ENCODE measurements at places on chromosomes 13 and 19.
A peak's percentile ranks its signal among the peaks of the same experiment; 100 is the strongest.

DNA sequence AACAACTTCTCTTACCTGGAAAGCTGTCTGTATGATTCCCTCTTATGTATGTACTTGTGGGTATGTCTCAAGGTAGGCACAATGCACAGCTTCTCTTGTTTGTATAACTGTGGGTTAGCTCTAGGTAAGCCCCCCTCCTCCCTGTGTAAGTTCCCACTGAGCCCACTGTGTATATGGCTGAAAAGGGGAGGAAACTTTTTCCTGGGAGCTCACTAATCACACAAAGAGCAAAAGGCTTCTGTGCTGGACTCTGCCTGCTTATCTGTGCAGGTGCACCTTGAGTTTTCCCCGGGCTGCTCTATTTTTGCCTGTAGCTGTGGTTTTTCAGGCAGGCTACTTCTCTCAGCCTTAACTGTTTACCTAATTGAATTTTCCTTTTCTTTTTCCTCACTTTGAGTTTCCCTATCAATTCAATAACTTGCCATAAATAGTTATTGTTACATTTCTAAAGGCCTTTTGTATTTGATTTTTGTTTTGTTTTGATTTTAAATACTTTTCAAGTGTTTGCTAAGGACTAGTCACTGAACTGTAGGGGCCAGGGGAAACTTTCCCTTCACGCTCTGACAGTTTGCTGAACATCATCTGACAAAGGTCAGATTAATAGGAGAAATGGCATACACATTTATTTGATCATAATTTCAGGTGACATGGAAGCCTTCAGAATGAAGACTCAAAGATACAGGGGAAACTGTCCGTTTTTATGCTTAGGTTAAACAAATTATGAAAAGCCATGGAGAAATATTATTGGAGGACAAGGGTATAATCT, 423.5 kb upstream of the ATXN8OS start:
- peak; percentile 70 for DNase-seq

GRCh38 chr13:67740871-67741535, 510.9 kb upstream of the PCDH9 start:
- DNase-seq: no peak

DNA sequence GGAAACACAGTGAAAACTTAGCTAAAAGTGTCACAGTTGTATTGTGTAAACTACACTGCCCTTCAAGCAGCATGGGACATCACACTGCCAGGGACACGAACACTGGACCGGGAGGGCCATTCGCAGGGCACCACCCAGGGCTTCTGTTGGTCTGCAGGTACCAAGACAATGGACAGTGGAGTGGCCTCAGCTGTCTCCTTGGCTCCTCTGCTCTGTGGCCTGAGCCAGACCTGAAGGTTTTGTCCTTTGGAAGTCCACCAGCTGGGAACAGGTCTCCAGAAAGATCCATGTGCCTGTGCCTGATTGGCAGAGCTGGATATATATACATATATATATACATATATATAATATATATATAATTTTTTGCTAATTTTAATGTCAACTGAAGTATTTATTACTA, 149.8 kb downstream of the ZNF536 start:
- no peak for DNase-seq

DNA sequence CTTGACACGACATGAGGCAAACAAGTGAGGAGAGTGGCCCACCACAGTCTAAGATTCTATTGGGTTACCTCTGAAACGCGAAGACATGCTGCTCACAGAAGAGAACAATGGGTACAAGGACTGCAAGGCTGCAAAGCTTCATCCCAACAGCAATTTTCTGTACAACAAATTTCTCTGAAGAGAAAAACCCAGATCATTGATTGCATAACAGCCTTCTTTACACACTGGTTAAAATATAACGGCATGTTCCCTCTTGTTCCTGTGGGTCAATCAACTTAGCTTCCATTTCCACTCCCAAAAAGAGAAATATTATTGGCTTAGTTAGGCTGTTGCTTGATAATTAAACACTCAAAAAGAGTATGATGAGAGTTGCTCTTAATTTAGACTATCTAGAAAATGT, at the start of gene CPB2:
Gene CPB2 (minus strand): TSS at position 166 of the 400 bp plus-strand sequence. CDS start 24 bp downstream, at position 142.
- no peak for DNase-seq

GRCh38 chr19:57443121-57443696, 8.1 kb downstream of the ZNF749 start:
- DNase-seq: no peak

DNA sequence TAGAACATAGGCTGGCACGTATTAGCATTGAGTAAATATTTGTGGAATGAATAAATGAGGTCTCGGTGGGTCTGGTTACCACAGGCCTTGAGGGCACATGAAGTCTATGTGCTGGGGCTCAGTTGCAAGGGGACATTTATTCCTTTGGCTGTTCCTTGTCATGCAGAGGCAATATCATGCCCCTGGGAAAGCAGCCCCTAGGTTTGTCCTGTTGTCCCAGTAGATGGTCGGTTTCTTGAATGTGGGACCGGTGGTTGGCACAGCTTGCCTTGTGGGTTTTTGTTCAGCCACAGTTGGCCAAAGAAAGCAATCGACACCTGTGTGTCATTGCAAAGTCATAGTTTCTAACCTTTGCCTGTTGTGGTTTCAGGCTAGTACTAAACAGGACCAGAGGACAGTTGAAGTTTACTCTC, 24.7 kb upstream of the GPR183 start:
- no peak for DNase-seq

DNA sequence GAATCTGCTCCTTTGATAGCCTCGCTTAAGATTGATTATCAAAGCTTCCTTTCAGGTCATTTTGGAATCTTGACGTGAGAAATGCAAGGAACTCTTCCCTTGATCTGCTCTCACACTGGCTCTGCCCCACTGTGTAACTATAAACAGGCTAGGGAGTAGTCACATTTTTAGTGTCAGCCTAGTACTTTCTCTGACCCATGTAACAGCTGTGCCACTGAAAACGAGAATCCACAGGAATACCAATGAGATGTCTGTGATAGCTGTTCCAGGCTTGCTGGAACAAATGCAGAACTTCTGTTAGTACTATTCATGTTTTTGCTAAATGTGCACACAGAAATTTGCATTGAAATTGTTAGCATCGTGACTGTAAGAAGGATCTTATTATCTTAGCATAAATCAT, 221.3 kb downstream of the MYO16 start:
- no peak for DNase-seq

DNA sequence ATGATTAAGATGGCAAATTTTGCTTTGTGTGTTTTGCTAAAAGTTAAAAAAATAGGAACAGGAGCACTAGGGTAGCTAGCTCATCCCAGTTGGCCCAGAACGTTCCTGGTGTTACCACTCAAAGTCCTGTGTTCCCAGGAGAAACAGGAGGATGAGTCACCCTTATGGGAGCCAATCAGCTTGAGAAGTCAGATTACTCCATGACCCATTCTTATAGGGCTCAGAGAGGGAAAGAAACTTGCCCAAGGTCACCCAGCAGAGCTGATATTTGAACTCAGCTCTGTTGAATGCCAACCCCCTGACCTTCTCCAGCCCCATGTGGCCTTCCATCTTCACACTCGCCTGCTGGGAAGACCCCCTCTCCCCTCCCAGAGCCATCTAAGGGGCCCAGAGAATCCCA, 13.0 kb downstream of the NMRK2 start:
- no peak for DNase-seq

DNA sequence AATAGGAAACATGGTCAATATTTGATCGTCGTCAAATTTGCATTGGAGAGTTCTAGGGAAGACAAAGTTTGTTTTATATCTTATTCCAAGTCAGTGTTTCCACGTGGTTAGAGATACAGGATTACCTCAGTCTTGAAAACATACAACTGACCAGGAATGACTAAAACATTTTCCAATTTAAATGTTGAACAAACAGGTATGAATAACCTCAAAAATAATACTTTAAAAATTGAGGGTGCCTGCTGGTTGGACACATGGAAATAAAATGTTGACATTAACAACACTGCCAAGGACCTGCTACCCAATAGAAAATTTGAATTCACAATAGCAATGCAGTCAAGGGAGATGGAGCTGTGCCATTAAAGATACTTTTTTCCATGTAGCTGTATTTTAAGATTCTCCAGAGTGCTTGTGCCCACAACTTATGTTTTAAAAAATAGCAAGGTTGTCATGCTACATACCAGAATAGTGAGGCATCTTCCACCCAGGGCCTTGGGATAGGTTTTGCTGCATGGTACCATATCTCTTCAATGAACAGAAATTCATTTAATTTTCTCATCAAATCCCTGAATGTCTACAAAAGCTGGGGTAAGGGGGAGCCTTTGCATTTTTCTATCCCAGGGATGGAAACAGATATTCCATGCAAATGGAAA, 260.8 kb downstream of the EFNB2 start:
- no peak for DNase-seq

DNA sequence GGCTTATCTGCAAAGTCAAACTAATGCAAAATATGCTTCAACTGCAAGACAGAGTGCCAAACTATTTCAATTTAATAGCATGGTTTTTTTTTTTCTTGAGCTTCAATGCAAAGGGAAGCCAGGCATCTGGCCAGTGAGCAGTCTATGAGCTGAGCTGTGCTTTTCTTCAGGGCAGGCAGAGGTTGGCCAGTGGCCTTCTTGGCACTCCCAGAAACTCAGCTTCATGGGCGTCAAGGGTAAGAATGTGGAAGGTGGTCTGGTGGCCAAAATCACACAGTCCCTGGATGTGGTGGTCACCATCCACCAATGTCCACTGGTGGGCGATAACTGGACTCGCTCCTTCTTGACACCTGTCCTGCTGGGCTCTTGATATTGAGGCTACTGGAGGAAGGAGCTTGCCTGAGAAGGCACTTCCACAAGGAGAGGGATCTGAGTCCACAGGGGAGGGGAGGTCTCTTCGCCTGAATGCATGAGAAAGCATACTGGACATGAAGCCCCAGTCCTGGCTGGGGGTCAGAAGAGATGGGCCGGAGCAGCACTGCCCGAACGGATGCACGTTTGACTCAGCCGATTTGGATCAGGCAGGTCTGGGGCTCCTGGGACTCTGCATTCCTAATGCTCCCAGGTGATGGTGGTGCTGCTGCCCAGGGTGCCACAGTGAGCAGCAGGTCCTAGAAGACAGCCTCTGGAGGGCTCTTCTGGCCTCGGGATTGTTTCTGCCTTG, 17.1 kb downstream of the COL4A2 start:
- no peak for DNase-seq

DNA sequence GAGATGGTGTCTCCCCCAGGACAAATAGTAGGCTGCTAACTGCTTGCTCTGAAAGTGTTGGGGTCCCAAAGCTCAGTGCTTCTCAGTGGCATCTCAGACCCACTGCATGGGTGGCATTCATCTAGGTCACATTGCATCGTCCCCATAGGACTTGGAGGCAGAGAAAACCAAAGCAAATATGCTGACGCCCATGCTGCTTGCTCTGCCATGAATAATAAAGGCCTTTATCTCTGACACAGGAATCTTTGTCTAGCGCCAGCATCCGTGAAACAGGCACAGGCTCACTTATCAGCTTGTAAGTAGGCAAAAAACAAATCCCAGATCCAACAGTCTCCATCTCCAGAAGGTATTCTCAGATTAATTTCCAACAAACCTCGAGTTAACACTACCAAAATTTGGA, 18.9 kb upstream of the IPO5 start:
- DNase-seq: no peak

DNA sequence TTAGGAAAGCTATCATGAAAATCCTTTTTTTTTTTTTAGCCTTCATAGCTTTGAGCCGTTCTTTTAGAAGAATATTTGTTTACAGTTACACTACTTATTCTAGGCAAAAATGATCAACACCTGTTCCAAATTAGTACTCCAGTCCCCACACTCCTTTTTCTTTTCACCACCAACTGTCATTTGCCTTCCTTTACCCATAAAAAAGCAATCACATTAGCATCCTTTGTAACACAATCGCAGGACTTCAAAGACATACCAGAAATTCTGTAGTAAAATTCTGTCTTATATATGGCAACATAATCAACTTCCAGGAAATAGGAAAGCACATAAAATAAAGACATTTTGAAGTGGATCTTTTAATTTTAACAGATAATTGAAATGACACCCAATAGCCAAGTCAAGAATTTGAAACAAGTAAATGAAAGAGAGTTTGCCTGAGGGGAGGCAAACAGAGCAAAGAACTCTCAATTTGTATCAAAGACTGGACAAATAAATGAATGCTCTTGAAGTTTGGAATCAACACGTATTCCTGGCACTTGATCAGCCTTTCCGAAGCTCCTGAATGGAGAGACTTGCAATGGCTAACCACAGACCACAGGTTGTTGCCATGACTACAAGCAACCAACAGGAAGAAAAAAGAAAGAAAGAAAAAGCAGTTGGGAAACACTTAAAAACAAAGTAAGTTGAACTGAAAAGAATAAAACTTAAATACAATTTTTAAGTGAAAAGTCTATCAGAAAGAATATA, 206.8 kb downstream of the PCDH9 start:
- no peak for DNase-seq

GRCh38 chr13:110443622-110444225, 117.8 kb downstream of the RAB20 start:
- no peak for DNase-seq

GRCh38 chr13:77099415-77099814, 72.5 kb upstream of the FBXL3 start:
- no peak for DNase-seq

- no peak for DNase-seq
Observed at GRCh38 chr19:4580961-4581665, 21.6 kb upstream of the SEMA6B start.

DNA sequence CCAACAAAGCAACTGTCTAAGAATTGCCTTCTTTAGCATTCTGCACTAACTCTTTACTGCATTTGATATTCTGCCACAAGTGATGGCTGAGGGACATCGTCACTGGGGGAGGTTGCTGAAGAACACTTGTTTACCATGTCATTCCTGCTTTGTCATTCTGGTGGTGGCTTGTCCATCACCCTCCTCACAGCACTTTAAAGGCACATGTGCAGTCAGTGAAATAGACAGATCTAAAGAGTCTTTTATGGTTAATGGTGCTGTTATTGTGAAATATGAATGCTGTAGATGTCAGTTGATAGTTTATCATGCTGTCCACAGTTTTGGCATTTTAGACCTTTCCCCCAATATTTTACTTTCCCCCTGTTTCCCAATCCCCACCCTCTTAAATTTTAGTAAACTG, 120.9 kb upstream of the TSC22D1 start:
- DNase-seq: no peak

DNA sequence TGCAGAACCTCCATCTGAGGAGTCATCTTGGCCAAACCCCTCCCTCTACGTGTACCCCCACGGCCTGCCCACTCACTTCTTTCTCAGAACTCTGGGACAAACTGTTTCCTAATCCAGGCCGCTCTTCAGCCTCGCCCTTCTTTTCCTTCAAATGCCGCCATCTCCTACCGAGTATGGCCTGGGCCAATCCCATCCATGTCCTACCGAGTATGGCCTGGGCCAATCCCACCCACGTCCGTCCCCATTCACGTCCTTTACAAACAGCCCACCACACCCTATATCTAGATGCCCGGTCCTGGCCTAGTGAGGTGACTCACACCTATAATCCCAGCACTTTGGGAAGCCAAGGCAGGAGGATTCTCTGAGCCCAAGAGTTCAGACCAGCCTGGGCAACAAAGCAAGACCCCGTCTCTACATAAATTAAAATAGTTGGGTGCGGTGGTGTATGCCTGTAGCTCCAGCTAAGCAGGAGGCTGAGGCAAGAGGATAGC, 1.1 kb downstream of the TMEM160 start:
- DNase-seq: no peak

DNA sequence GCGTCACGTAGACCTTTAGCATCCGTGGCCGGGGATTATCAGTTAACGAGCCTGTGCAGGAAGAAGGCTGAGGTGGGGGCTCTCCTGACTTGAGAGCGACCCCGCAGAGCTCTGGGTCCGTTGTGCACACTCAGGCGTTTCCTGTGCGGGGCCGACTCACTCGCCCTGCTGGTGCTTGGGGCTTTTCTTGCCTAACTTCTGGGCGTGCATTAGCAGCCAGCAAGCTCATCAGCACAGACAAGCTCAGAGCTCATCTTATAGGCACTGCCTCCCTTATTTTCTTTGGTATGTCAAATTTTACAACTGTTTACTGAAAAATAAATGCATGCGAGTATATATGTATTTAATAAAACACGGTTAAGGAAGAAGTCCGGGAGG, 23.7 kb downstream of the ADPRHL1 start:
- no peak for DNase-seq

Measured in NCI-H510A treated with DMSO at 0.1 percent for 48 hours (cell line).